Cardiac septum (tissue), 1 donor: ENCODE measurements at places on chromosomes 11 and 22. TPM values are rescaled to one million over a fixed set of nuclear protein-coding genes. Genes with fewer than 3 reads are reported as not detected.

- no peak for DNase-seq
Observed at GRCh38 chr11:33687733-33688479, 12.7 kb downstream of the C11orf91 start.

- no peak for DNase-seq
Observed at GRCh38 chr11:102662607-102663006, 37.5 kb upstream of the MMP20 start.

GRCh38 chr11:64870176-64870892, 8.1 kb downstream of the EHD1 start:
- DNase-seq, result no peak

- DNase-seq, result no peak
Observed at GRCh38 chr11:98589967-98590366, 430.8 kb upstream of the CNTN5 start.

DNA sequence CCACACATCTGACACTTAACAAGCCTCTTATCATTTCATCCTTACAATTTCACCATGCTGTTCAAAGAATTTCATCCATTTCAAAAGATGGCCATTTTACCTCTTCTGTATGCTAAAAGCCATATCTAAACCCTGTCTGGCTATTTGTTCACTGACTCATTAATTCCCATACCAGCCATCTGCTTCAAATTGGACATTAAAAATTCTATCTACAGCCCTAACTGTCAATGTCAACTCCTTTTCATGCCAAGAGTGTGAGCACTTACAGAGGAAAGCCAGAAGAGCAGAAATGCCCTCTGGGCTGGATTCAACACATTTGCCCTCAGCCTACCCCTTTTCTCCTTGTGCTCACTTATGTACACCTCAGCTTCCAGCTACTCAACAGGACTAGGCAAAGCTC, 59.2 kb downstream of the SYTL2 start:
- DNase-seq, result no peak

- DNase-seq, result no peak
Observed at GRCh38 chr11:24400059-24400665, 96.7 kb upstream of the LUZP2 start.

MRGPRE gene
- total RNA-seq, result 0.38 TPM
